ENCODE measurements at places on chromosomes 4 and X.

GRCh38 chr4:336099-336892 is 1.3 kb upstream of the ZNF141 start:
- no peak for DNase-seq

GRCh38 chr4:1010395-1011021 is 918 bp upstream of the FGFRL1 start:
- no peak for DNase-seq

DNA sequence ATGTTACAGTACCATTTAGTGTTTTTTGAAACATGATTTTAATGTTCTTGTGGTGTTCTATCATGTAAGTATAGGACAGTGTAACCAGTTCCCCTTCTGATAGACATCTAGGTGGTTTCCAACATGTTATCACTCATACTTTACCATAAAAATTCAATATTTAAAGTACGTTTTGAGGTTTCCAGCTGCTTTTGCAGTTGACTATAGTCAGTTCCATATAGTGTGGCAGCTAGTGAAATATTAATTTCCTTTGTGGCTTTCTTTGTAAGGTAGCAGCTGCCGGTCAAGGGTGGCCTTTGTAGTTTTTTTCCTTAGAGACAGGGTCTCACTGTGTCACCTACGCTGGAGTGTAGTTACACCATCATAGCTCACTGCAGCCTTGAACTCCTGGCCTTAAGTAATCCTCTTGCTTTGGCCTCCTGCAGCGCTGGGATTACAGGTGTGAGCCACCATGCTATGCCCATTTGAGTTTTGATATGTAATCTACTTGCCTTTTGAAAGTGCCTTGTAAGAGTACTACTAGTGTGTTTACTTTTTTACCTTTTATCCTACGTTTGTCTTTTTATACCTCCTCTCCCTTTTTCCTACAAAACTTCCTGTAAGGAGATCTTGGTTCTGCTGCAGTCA is 63.0 kb downstream of the ARHGAP10 start:
- no peak for DNase-seq

DNA sequence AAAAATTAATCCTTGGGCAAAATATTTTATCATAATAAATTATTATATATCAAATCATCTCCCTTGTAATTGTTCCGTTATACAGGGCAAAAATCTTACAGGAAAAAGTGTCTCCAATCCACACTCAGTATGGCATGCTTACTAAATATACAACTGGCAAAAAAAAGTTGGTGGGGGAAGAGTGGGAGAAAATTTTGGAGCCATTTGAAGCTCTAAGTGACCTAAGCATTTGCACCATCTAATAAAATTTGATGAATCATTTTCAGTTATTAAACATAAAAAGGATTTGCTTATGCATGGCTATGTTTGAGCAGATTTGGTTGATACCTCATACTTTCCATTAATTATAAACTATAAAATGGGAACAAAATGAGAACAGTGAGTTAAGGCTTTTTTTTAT is 68.1 kb upstream of the FAM9C start:
- DNase-seq, result no peak

Measured in stimulated activated CD8-positive, alpha-beta memory T cell treated with anti-CD3 and anti-CD28 coated beads, Interleukin-2, amount 100 ng/mL, for 1 hour (primary cell).